Aortic smooth muscle cell (primary cell): ENCODE measurements at places on chromosomes 11 and 22. TPM values are rescaled to one million over a fixed set of nuclear protein-coding genes. Genes with fewer than 3 reads are reported as not detected.

TMEM134 gene
- 20.5 and 21.1 TPM in 2 replicates for total RNA-seq

APOA5 gene
- total RNA-seq = under 0.01 TPM in 1 of 2 replicates, not detected in the other

APOL4 gene
- total RNA-seq = 0.13 and 0.37 TPM in 2 replicates

ZDHHC13 gene
- 13.9 and 14.2 TPM in 2 replicates for total RNA-seq

ART1 gene
- not detected in 2 replicates for total RNA-seq

CRACR2B gene
- 4.6 and 4.9 TPM in 2 replicates for total RNA-seq

PC gene
- total RNA-seq = 14.1 and 25.1 TPM in 2 replicates

EMID1 gene
- total RNA-seq = not detected in 2 replicates

NFRKB gene
- 11.8 and 12.1 TPM in 2 replicates for total RNA-seq

OR2AG2 gene
- 0.13 and 0.19 TPM in 2 replicates for total RNA-seq

DGCR6 gene
- 0.19 and 0.40 TPM in 2 replicates for total RNA-seq

HSPB2 gene
- 1.1 and 1.2 TPM in 2 replicates for total RNA-seq

GGTLC3 gene
- not detected in 2 replicates for total RNA-seq

CLMP gene
- 146 and 169 TPM in 2 replicates for total RNA-seq

OR11H1 gene
- not detected in 2 replicates for total RNA-seq

FAT3 gene
- under 0.01 and 0.12 TPM in 2 replicates for total RNA-seq

OSBP2 gene
- 2.2 and 2.9 TPM in 2 replicates for total RNA-seq

FAM181B gene
- not detected in 2 replicates for total RNA-seq

RCE1 gene
- 8.9 and 9.5 TPM in 2 replicates for total RNA-seq

TSSK2 gene
- total RNA-seq = not detected in 2 replicates

NCR3LG1 gene
- total RNA-seq = 5.2 and 6.6 TPM in 2 replicates

LRRC75B gene
- total RNA-seq = 2.2 and 3.0 TPM in 2 replicates

MPZL2 gene
- 0.56 and 2.0 TPM in 2 replicates for total RNA-seq

DGAT2 gene
- total RNA-seq = 0.25 and 0.53 TPM in 2 replicates

KRTAP5-10 gene
- total RNA-seq = not detected in 2 replicates

TRPM5 gene
- not detected in 2 replicates for total RNA-seq

LMNTD2 gene
- total RNA-seq = 0.13 and 0.19 TPM in 2 replicates

SOX6 gene
- total RNA-seq = 0.40 and 0.50 TPM in 2 replicates

NAALAD2 gene
- total RNA-seq = 0.13 and 0.37 TPM in 2 replicates

AGBL2 gene
- total RNA-seq = 1.2 and 1.6 TPM in 2 replicates

CYTH4 gene
- 0.06 and 0.40 TPM in 2 replicates for total RNA-seq

HTR3A gene
- not detected in 2 replicates for total RNA-seq

FOXRED1 gene
- total RNA-seq = 10.7 and 14.9 TPM in 2 replicates

SRPRA gene
- total RNA-seq = 63.9 and 76.1 TPM in 2 replicates

SCGB1A1 gene
- total RNA-seq = not detected in 2 replicates

SERPIND1 gene
- under 0.01 TPM in 1 of 2 replicates, not detected in the other for total RNA-seq

BEST1 gene
- 1.2 TPM in 2 replicates for total RNA-seq

HYLS1 gene
- 6.2 and 10.0 TPM in 2 replicates for total RNA-seq

ISX gene
- total RNA-seq = not detected in 2 replicates

HEPN1 gene
- not detected in 2 replicates for total RNA-seq

RBMXL2 gene
- total RNA-seq = 0.13 TPM in 1 of 2 replicates, not detected in the other

LRRC10B gene
- under 0.01 TPM in 1 of 2 replicates, not detected in the other for total RNA-seq

PATE3 gene
- total RNA-seq = not detected in 2 replicates

ATP5MG gene
- total RNA-seq = 107 and 135 TPM in 2 replicates

UBQLN3 gene
- 0.06 and 0.13 TPM in 2 replicates for total RNA-seq

RASGRP2 gene
- 0.19 TPM in 1 of 2 replicates, not detected in the other for total RNA-seq

USP28 gene
- 19.8 and 22.1 TPM in 2 replicates for total RNA-seq

XKR3 gene
- 0.06 TPM in 1 of 2 replicates, not detected in the other for total RNA-seq

PHF21B gene
- not detected in 2 replicates for total RNA-seq

CEND1 gene
- total RNA-seq = 0.66 and 0.75 TPM in 2 replicates

RNF215 gene
- 21.0 and 25.9 TPM in 2 replicates for total RNA-seq

DRICH1 gene
- 0.31 TPM in 1 of 2 replicates, not detected in the other for total RNA-seq

BTBD18 gene
- total RNA-seq = not detected in 2 replicates

FOLR1 gene
- not detected in 2 replicates for total RNA-seq

PGA3 gene
- total RNA-seq = 0.25 and 0.79 TPM in 2 replicates

CCDC15 gene
- 1.4 and 1.7 TPM in 2 replicates for total RNA-seq
